ENCODE measurements at places on chromosomes 12 and 14.

DNA sequence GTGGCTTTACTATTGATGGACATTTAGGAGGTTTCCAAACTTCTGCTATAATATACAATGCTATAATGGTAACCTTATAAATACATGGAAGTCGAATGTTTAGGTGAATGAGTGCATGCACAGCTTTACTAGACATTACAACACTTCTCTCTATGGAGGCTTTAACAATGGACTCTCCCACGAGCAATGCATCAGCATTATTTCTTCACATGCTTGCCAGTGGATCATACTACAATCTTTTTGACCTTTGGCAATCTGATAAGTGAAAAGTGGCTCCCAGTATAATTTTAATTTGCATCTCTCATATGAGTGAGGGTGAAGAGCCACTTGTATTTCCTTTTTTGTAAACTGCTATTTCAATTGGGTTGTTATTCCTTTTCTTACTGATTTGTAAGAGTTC is 18.2 kb downstream of the RDH12 start:
- DNase-seq, result no peak

DNA sequence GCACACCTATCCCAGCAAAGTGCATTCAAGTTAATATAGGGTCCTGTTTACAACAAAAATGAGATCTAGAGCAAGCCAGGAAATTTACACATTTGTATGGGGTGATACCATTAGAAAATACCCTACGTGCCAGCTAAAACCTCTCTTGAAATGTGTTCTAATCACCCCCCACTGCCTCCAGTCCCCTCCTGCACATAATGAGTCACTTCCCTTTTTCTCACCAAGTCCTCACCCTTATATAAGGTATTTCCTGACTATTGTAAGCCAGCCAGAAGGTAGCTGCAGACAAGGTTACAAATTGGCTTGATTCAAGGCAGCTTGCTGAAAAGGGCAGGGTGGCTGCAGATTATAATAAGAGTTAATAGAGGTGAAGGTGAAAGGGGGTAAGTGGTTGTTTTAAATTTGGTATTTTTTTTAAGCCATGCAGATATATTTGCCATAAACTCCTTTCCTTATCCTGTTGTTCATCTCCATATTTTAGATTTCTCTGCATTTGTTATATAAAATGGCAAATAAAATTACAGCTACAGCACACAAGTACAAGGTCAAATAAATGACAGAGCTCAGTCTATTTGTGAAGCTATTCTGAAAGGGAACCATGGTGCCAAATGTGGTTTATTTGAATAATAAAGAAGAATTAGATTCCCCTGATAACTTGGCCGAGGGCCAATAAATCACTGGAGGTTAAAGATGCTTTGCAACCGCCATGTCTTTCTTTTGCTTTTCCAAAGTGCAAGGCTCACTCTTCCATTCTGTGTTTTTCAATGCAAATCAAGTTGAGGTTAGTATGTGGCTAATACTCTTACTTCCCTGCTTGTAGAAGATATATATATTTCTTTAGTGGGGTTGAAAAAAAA is 385.9 kb downstream of the EGLN3 start:
- peak; percentile 45 for DNase-seq

GRCh38 chr12:125996443-125996842 is 931.2 kb downstream of the AACS start:
- no peak for DNase-seq

- no peak for DNase-seq
Observed at GRCh38 chr12:57057067-57057751, 7.3 kb upstream of the MYO1A start.
